Spinal cord (tissue), 10 donors: ENCODE measurements at places on chromosomes 13 and 19. TPM values are rescaled to one million over a fixed set of nuclear protein-coding genes. Genes with fewer than 3 reads are reported as not detected.

Gene SOX1
- polyA plus RNA-seq = 8.0 TPM

Gene PAK4
- 39.4 TPM for polyA plus RNA-seq

Gene ZNF442
- 3.3 TPM for polyA plus RNA-seq

Gene ATP4B
- polyA plus RNA-seq = 1.3 TPM

Gene HSH2D
- polyA plus RNA-seq = 0.45 TPM

Gene ACOD1
- not detected for polyA plus RNA-seq

Gene SIGLEC10
- 6.6 TPM for polyA plus RNA-seq

Gene AXL
- polyA plus RNA-seq = 24.8 TPM

Gene ZNF324B
- 9.8 TPM for polyA plus RNA-seq

Gene ZNF546
- 6.1 TPM for polyA plus RNA-seq

Gene PRR36
- polyA plus RNA-seq = 59.7 TPM

Gene PRR20A
- not detected for polyA plus RNA-seq

Gene ZNF491
- 7.3 TPM for polyA plus RNA-seq

Gene CCNE1
- polyA plus RNA-seq = 9.9 TPM

Gene NKPD1
- polyA plus RNA-seq = 1.4 TPM

Gene FAM187B
- not detected for polyA plus RNA-seq

Gene PROZ
- polyA plus RNA-seq = 0.39 TPM

Gene ZNF793
- 28.5 TPM for polyA plus RNA-seq

Gene RHPN2
- polyA plus RNA-seq = 10.3 TPM

Gene ZSCAN4
- polyA plus RNA-seq = 0.17 TPM

Gene IGSF23
- not detected for polyA plus RNA-seq

Gene LSM14A
- 101 TPM for polyA plus RNA-seq

Gene FFAR3
- not detected for polyA plus RNA-seq

Gene PIAS4
- polyA plus RNA-seq = 33.2 TPM

Gene CADM4
- polyA plus RNA-seq = 313 TPM

Gene PRKCSH
- polyA plus RNA-seq = 226 TPM
